Suprapubic skin (tissue), 4 donors: ENCODE measurements at places on chromosomes 5 and 9.

DNA sequence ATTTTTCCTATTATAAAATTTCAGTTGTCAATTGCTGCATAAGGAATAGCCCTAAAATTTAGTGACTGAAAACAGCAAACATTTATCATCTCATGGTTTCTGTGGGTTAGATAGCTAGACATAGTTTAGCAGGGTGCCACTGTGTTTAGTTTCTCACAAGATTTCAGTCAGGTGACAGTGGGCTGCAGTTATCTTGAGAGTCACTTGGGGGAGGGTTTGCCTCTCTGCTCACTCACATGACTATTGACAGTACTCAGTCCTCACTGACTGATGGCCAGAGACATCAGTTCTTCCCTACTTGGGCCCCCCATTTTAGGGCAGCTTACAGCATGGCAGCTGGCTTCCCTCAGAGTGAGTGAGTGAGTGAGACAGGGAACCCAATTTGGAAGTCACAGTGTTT, 42.0 kb downstream of the PBX3 start:
- DNase-seq = no peak

DNA sequence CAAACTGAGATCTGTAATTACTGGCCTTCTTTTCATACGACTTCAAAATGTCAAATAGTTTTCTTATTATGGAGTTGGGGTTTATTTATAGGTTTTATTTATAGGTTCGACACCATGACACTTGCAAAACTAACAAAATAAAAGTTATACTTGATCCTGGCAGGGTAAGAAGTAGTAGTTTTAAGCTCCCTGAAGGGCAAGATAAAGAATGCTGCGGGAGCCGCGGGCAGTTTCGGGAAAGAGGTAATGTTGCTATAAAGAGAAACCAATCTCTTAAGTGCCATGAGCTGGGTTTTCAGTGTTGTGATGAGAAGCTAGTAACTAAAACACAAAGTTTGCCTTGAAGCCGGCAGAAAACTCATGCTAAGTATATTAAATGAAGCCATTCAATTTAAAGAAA, 24.8 kb downstream of the PTPN3 start:
- DNase-seq = no peak

DNA sequence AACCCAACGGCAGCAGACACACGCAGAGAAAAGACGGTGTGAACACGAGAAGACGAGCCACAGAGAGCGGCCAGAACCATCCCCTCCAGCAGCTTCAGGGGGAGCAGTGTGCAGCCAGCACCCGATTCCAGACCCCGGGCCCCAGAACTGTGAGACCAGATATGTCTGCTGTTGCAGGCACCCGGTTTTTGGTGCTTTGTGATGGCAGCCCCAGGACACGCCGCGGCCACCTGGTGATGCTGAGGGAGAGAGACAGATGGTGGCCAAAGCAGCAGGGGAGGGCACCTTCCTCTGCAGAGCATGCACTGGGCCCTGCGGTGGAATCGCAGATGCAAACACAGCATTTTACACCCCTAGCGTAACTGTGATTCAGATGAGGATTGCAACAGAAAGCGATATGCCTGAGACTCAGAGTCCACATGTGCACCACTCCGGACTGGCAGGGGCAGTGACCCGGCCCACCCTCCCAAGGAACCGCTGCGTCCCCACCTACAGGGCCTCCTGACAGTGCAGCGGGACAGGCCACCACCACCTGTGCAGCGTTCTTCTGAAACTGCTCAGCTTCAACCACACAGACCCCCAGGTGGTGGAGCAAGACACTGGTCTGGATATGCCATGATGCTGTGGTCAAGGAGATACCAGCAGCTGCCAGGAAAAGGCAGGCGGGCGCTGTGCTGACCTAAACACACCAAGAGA, 24.0 kb downstream of the ZDHHC11B start:
- DNase-seq = peak; percentile 81

DNA sequence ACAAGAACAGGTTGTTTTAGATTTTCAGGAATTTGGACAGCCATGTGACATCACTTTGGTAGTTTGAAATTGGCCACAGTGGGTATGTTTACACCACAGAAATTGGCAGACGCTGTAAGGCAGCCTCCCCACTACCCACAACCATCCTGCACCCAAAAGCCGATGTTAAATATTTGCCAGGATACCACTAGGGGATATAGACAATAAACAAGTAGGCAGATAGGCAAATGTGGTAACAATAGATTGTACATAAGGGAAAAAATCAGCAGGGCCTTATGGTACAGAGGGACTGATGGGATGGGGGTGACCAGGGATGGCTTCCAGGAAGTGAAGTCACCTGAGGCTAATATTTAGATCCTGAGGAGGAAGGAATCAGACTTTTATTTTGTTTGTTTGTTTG, 31.1 kb upstream of the DUSP1 start:
- no peak for DNase-seq

- DNase-seq = no peak
Observed at GRCh38 chr9:99401680-99402504, 179.8 kb downstream of the SEC61B start.

DNA sequence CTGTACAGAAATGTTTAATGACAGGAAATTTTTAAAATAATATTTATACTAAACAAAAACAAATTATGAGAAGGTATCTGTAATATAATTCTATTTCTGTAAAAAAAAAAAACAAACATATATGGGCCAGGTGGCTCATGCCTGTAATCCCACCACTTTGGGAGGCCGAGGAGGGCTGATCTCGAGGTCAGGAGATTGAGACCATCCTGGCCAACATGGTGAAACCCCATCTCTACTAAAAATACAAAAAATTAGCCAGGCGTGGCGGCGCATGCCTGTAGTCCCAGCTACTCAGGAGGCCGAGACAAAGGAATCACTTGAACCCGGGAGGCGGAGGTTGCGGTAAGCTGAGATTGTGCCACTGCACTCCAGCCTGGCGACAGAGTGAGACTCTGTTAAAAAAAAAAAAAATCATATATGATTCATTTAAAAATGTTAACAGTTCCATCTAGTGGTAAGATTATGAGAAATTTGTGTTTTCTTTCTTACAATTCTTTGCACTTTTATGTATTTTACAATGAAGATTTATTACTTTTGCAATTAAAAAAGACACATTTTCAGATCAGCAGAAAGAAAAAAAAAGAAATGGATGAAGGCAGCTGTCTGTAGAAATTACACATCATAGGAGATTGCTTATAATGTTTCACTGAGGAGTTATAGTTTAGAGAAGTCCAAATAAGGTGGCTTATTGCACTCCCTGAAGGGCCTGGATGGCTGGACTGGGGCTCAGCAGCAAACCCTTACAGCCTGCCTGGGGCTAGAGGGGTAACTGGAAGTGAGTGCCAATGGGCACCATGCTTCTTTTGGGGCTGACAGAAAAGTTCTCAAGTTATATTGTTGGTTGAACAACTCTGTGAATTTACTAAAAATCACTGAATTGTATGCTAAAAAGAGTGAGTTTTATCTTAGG, 20.3 kb downstream of the C9orf153 start:
- DNase-seq = no peak

- DNase-seq = no peak
Observed at GRCh38 chr9:127233550-127233949, 31.0 kb upstream of the GARNL3 start.

GRCh38 chr9:134648701-134649530, 7.3 kb downstream of the COL5A1 start:
- no peak for DNase-seq

DNA sequence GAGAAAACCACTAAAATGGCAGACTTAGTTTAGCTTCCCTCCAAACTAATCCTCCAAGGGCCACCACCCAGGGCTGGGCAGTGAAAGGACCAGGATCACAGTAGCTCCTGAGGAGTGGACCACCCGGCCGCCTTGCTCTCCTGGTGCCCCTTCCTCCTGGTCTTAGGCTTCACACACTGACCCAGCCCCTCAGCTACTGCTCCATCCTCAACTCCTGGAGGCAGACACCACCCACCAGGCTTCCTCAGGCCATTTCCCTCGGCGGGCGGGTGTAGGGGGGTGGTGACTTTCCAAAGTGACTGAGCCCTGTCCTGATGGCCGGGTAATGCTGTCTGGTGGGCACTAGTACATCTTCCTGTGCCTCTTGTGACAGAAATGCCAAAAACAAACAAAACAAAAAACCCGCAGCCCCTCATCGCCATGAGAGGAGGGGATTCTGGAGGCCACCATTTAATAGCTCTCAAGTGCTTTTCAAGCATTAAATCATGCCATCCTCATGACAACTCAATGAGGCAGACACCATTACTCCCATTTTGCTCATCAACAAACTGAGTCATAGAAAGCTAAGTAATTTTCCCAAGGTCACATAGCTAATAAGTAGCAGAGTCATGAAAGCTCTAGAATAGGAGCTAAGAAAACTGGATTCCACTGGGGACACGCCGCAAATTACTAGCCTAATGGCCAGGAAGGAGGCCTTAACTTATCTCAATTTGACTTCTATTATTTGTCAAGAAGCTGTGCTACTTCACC, 91.3 kb upstream of the LRRTM2 start:
- no peak for DNase-seq

DNA sequence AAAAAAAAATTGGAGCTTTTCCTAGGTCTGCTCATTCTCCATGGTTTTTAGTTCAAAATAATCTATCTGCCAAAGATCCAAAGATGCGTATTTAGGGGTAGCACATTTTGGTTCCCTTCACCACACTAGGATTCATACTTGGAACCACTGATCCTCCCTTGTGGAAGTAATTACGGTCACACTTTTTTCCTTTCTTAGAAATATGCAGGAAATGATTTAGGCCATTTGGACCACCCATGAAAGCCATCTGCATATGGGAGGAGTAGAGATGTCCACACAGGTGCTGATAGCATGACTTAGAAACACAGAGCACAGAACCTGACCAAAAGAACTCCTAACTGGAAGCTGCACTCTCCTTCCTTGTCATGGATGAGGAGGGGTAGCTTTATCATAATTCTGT, 105.9 kb upstream of the RAI14 start:
- no peak for DNase-seq

GRCh38 chr9:4967523-4967922, 17.5 kb upstream of the JAK2 start:
- DNase-seq = no peak

GRCh38 chr5:148746826-148747535, 79.4 kb upstream of the ADRB2 start:
- no peak for DNase-seq

DNA sequence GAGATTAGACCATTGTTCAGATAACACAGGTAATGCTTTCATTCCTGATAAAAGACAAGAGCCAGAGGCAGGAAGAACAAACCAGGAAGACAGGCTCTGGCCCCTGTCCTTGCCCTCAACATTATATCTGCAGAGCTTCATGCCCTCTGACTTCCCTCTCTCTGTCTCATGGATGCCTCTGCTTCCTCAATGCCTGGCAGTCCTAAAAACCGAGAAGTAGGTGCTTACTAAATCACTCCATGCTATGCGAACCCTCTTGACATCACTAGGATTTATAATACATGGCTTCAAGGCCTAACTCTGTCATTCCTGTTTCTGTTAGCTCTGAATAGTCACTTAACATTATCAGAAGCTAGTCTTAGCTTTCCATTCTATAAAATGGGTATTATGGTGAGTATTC, 117.8 kb downstream of the TLR4 start:
- no peak for DNase-seq

DNA sequence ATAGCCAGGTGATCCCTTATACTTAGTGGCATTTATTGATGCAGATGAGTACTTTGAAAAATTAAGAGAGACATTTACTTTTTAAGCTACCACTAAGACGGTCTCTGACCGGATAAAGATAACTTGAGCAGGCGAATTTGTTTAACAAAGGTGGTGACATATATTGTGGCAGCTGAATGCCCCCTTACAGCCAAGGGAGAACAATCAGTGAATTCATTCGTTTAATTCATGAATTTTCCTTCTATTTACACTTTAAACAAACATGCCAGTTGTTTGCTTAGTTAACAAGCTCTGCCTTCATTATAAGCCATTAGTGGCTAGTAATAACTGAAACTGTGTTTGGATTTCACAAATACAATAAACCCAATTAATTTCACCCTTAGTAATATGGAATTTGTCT, 187.1 kb downstream of the AOPEP start:
- DNase-seq = no peak

- DNase-seq = no peak
Observed at GRCh38 chr9:69678843-69679538, 6.8 kb upstream of the APBA1 start.

DNA sequence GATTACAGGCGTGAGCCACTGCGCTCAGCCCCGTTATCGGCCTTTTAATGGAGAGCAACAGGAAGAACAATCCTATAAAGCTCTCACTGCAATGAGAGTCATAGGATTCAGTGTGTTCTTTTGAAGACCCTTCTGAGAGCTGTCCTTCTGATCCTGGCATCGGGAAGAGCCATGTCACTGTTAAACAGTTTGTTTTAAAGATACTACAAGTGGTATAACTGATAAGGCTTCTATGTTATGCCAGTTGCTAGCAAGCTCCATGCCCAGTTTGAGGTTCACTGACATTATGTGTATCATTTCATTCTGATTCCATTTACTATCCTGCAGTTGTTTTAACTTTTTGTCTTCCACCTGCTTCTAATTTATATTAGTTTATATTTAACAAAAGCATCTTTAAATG, 55.8 kb downstream of the GNAQ start:
- DNase-seq = no peak

DNA sequence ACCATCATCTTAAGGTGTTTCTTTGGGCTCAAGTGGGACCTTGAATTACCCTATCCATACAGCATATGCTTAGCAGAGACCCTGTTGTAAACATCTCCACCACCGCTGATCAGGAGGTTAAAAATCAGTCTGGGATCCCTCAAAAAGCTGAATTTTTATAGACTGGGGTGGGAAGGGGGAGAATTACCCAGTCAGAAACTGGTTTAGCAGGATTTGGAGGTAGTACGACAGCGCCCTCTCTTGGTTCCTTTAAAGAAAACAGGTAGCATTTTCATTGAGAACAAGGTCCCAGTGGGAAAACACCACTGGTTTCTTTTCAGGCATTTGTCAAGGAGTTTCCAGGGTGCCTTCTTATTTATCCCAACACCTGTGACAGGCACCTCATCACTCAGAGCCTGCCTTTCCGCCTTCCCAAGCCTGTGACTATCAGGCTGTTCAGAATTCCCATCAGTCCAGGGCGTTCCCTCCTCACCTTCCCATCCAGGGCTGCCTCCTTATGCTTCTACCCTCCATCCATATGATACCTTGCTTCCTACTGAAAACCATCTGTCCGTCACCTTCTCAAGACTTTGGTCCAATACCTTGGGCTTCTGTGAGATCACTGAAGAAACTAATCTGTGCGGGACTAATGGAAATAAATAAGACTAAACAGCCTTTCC, 203.8 kb upstream of the RAI14 start:
- DNase-seq = no peak

DNA sequence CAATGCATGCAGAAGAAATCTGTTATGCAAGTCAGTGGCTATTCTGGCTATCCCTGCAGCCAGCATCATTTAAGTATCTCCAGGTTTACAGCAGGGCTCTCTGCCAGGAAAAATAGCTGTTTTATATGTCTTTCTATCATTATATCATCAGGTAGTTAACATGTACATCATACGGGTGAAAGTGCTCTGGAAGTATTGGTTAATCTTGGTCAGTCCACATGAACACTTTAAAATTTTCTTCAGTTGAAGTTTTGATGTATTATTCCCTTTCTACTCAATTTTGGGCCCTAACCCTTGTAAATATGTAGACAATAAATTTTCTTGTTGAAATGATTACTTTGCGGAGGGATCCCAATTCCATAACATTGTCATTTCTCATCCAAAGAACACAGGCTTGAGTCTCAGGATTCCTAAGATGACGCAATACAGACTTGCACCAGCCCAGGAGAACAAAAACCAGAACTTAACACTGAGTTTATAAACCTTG, 67.5 kb downstream of the SEMA6A start:
- no peak for DNase-seq
